ENCODE measurements at places on chromosomes 16 and 17.

DNA sequence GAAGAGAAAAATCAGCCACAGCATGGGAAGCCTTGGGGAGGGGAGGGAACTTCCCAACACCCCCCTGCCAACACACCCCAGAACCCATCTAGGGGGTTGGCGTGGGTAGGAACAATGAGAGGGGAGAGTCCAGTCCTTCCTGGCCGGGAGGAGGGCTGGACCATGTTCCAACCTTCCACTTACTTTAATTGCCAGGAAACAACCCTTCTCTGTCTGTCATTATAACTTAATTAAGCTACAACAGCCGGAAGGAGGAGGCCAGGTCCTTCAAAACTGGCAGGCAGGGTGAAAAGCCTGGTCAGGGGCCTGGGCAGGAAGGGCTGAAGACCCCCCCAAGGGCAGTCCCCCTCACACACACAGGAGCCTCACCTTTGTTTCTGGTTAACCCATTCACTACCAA is 447.0 kb downstream of the SOX9 start:
- no peak for DNase-seq

- DNase-seq: peak; percentile 10
Observed at GRCh38 chr17:21039839-21040575, 2.8 kb downstream of the USP22 start.

- no peak for DNase-seq
Observed at GRCh38 chr17:70310221-70310672, 140.9 kb downstream of the KCNJ2 start.

GRCh38 chr16:1469693-1470201 is 5.1 kb downstream of the CLCN7 start:
- no peak for DNase-seq

GRCh38 chr16:61946019-61946418 is 90.2 kb downstream of the CDH8 start:
- DNase-seq: no peak

GRCh38 chr16:20948444-20948843 is 47.9 kb downstream of the LYRM1 start:
- no peak for DNase-seq

GRCh38 chr16:87826798-87827587 is 42.3 kb downstream of the SLC7A5 start:
- no peak for DNase-seq

DNA sequence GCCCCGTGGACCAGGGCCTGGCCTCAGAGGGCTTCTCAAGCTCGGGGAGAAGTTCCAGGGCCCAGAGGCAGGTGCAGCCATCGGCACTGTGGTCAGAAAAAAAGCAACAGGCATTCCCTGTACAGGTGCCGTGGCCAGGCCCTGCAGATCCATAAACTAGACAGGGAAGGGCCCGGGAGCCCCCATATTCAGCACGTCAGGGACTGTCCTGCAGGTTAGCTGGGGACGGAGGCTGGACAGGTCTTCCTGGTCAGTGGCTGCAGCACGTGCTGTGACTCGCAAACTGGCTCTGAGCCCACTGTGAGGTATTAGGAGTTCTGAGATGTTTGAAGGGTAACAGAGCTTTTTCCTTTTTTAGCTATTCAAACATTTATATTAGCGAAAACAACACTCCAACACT is 15.0 kb upstream of the C16orf95 start:
- DNase-seq: no peak

GRCh38 chr17:73582359-73582758 is 61.9 kb downstream of the SDK2 start:
- no peak for DNase-seq

DNA sequence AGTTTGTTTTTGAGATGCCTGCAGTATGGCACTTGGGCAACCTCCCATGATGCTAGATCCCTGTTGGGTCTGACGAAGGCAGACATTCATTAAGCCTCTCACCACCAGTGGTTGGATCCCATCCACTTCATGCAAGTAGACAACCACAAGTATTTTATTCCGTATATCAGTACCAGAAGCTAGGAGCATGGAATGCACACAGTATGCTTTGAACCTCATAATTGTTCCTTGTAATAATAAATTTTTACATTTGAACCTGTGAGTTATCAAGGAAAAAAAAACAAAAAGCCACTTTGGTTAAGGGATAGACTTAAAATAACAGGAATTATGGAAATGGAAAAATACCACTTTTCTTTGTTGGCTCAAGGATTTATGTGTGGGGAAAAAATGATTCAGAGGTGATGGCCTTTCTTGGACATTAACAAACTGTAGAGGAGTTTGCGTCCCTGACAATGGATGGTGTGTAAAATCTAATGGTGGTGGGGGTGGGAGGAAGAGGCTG is 107.1 kb upstream of the KCNJ16 start:
- no peak for DNase-seq

DNA sequence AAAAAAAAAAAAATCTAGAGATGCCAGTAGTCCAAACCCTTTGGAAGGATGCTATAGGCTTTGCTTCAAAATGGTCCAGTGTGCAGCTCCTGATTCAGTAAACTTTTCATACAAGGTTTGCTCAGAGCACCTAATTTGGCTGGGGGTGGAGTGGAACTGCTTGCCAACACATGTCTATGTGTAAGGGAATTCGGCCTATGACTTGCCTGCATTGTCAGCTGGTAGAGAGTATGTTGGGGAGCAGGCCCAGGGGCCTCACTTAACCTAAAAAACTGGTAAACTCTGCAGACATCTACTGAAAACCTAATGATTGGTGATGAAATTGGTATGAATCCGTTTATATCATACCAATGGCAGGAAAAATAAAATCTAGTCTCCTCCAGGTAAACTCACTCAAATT is 1.5 kb upstream of the MFSD6L start:
- DNase-seq: no peak

DNA sequence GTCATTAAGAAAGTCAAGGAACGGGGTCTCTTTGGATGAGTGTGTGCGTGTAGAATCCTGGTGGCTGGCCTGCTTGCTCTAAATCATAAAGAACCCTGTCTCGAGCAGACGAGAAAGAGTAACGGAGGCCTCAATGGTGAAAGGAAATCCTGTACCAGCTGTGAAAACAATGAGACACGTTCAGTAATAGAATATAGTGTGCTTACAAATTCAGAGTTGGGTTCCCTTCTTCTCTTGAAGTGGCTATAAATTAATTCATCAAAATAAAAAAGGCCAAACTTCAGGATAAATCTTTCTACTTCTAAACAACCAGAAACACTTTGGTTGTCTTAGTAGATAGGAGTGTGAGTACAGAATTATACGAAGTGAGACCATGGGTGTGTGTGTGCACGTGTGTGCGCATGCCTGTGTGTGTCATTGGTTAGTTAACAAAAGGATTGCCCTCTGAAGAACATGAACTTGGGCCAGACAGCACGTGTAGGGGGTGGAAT is 48.5 kb downstream of the WWOX start:
- DNase-seq: no peak

GRCh38 chr17:2054512-2055291 is at the start of gene HIC1:
Gene HIC1, plus strand, starts transcription at chr17:2055103. Its CDS starts 1,588 bp downstream, at chr17:2056691.
- DNase-seq: peak; percentile 76

DNA sequence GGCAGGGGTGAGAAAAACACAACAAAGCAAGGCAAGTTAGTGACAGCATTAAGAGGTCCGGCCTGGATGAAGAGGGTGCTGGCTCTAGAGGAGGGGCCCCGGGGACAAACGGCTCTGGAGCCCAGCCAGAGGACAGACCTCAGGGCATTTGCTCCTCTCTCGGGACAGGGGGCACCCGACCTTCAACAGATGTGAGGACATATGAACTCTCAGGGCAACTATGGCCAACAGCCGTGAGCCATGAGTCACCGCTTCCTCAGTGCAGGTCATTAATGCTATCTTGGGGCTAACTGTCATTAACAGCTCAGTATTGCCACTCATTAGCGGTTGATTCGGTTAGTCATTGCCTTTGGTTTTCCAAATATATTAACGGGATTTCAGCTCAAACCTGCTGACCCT is 9.7 kb upstream of the ARL5C start:
- no peak for DNase-seq

- no peak for DNase-seq
Observed at GRCh38 chr17:35342276-35342675, 31.1 kb downstream of the SLFN11 start.

GRCh38 chr17:57313097-57313835 is 56.9 kb downstream of the MSI2 start:
- DNase-seq: no peak

DNA sequence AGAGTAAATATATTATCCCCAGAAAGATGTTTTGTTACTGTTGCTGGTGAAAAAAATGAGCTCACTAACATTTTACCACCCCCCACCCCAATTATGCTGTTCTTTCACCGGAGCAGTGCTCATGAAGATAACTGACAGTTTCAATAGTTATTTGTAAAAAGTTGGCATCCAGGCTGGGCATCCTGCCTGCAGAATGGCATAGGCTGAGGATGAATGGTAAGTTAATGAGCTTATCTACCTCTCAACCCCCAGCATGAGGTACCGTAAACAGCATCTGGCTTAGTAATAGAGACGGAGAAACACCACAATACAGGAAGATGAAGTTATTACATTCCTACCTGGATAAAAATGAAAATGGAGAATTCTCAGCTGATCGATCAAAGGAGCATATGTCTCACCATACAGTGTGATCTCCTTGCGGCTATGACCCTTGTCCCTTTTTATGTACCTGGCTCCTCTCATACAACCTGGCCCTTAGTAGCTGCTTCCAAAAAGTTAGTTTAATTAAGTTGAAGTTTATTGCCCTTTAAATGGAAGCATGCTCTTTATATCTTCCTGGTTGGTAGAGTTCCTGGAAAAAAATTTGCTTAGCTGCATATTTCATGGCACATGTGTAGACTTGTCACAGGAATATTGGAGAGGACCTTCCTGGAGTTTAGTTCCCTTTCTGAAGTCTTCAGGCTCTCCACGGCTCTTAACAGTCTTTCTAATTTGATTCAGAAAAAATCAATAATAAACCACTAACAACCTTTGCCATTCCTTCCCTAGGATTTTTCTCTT is 61.2 kb upstream of the MPHOSPH6 start:
- no peak for DNase-seq

DNA sequence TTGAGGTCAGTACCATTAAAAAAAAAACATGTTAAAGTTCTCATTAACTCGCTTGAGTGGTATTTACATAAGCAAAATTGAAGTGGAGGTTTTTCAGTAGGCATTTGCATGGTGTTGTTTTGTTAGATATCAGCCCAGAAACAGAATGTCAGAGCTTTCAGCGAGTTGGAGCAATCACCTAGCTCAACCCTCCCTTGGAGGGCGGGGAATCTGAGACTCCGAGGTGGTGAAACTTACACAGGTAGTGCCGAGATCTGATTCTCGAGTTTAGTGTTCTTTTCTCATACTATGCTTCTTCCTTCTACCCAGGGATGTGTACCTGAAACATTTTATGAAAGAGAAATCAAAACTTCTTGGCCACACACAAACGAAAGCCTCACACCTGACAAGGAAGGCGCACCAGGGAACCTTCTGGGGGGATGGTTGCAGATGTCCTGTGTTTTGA is 6.6 kb downstream of the SEC14L1 start:
- DNase-seq: peak; percentile 49

- no peak for DNase-seq
Observed at GRCh38 chr17:8015957-8016631, 13.7 kb downstream of the GUCY2D start.

- DNase-seq: no peak
Observed at GRCh38 chr16:70695331-70696070, 9.6 kb upstream of the MTSS2 start.

DNA sequence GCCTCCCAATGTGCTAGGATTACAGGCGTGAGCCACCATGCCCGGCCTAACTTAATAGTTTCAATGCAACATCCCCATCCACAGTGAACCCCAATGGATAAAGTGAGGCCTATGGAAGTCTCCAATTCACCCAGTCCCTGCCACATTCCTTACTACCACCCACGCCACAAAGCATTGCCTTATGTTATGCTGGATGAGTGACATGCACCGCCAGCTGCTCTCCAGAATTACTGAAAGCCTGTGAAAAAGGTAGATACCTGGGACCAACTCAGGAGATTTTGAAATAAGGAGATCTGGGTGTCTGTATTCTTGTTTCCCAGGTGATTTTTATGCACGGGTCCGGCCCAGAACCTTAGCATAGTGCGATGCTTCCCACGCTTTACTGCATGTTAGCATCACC is 16.9 kb upstream of the GAS7 start:
- DNase-seq: no peak

DNA sequence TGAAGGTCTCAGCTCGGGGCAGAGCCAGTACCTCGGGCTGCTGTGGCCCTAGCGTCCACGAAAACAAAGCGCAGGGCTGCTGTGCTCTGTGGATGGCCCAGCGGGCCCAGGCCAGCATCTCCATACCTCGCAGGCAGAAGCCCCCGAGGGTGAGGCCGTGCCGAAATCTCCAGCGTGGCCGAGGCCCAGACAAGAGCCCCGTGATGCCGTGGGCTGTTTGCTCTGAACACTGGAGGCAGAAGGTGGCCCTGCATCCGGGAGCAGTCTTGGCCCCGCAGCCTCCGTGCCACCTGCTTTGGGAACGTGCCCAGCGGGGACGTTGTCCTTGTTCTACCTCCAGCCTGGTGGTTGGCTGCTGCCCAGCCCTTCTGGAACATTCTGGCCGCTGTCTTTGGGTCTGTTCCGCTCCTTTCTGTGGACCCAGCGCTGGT is 121.4 kb downstream of the BANP start:
- no peak for DNase-seq

DNA sequence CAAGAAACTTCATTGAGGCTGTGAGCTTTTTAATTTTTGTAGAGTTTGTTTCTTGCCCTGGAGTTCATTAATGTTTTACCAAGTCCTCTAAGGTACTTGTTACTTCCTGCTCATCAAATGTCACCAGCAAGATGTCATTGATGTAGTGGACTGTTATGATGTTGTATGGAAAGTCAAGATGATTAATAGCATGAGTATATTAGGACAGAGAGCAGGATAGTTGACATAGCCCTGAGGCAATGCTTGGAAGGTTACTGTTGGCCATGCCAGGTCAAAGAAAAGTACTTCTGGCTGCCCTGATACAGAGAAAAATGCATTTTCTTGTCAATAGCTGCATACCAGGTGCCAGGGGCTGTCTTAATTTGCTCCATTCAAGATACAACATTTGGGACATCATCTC is 6.7 kb downstream of the KRTAP1-5 start:
- no peak for DNase-seq

DNA sequence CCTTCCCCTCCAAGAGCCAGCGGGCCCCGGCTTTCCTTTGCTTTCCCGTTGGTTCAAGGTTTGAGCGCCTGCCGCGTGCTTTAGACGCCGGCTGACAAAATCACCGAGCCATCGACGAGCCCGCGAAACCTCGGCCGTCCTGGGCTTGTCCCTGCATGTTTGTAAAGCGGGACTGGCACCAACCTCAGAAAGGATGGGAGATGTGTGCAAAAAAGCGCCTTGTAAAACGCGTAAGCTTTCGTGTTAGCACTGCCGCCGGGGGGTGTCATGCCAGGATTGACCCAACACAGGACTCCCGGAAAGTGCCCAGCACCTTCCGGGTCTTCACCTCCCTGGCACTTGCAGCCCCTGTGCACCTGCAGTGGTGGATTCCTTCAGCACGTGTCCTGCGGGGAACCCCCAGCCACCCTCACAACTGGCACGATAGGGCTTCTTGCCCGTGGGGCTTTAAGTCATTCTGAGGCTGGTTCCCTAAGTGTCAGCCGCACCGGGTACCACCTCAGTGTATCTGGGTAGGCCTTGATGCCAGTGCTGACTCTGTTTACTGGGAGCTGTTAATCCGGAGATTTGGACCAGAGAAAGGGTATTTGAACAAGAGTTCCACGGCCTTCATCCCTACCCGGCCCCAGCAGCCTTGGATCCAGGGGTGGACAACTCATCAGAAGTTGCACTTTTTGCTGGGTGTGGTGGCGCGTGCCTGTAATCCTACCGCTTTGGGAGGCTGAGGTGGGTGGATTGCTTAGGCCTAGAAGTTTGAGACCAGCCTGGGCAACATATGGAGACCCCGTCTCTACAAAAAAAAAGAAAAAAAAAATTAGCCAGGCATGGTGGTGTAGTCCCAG is 817 bp downstream of the NDUFAF8 start:
- no peak for DNase-seq

All from CD4-positive, CD25-positive, alpha-beta regulatory T cell (primary cell).